ENCODE measurements at places on chromosomes 3 and 15. TPM values are rescaled to one million over a fixed set of nuclear protein-coding genes. Genes with fewer than 3 reads are reported as not detected.

GOLGA6L1 gene
- total RNA-seq = not detected

DNA sequence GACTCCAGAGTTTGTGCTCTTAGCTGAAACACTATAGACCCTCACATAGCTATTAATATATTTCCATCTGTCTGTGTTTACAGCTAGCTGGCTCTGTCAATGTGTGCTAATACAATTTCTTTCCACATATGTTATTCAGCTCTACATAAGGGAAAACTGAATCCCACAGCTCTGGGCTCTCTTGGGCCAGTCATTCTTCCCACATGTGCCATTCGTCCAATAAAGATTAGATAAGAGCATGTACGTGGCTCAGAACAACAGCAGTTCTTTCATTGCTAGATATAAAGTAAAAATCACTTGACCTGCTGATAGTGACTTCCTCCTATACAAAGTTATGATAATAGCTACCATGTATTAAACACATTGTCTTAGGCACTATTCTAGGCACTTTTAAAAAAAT lies 2.8 kb upstream of the ILDR1 start:
- H3K27me3 ChIP-seq = peaks cover 8% of the 10 kb centered on the region
- no peak for DNase-seq
- H3K27ac ChIP-seq = no peak overlapping the region
- H3K4me1 ChIP-seq = no peaks in the 10 kb centered on the region
- no peak overlapping the region for H3K4me3 ChIP-seq

DNA sequence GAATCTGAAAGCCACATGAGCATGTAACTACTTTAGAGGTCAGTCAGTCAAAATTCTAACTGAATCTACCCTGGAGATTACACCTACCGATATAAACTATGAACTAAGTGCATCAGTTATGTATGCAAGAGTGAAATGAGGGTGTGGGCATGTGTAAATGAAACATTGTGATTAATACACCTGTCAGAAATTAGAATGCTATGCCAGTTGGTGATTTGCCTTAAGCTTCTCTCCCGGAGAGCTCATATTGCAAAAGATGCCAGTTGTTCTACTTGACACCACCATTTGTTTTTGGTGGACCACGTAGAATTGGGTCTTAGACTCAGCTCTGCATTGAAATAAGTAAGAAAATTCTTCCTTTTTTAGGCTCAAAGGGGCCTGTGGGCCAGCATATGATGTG lies 91.0 kb upstream of the KBTBD8 start:
- H3K4me1 ChIP-seq = no peaks in the 10 kb centered on the region
- no peak for DNase-seq
- no peak overlapping the region for H3K27ac ChIP-seq
- no peaks in the 10 kb centered on the region for H3K36me3 ChIP-seq

TNIK gene
- total RNA-seq = 17.2 TPM
